Ammon's horn (tissue), 1 donor: ENCODE measurements at places on chromosomes 2 and 18.

DNA sequence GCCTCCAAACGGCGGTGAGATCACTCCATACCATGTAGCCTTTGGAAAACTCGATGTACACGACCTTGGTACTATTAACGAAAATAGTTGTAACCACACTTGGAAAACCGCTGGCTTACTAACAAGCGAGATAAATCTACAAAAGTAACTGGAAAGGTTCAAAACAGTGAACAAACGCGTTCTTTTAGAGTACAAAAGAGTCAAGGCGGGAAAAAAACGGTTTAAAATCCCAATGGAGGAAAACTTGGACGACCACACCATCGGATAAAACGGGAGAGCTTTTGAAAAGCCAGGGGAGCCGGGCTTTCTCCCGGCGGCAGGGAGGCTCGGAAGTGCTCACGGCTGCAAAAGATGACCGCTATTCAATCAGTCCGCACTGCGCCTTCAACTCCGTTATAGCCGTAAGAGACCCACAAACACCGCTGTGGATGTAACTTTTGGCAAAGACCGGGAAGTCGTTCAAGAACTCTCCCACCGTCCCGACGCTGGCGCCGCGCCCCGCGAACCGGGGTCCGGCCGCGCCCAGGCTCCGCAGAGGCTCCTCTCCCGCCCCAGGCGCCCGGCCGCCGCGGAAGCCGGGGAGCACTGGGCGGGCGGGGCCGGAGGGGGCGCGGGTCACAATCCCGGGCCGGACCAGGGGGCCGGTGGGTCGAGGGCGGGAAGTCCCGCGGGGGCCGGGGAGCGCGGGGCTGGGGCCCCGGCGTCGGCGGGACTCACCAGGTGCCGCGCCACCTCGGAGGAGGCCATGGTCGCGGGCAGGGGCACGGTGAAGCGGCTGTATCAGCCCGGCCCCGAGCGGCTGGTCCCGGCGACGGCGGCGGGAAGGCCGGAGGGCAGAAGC is 465 bp downstream of the SEPTIN10 start:
- peak; percentile 39 for DNase-seq

DNA sequence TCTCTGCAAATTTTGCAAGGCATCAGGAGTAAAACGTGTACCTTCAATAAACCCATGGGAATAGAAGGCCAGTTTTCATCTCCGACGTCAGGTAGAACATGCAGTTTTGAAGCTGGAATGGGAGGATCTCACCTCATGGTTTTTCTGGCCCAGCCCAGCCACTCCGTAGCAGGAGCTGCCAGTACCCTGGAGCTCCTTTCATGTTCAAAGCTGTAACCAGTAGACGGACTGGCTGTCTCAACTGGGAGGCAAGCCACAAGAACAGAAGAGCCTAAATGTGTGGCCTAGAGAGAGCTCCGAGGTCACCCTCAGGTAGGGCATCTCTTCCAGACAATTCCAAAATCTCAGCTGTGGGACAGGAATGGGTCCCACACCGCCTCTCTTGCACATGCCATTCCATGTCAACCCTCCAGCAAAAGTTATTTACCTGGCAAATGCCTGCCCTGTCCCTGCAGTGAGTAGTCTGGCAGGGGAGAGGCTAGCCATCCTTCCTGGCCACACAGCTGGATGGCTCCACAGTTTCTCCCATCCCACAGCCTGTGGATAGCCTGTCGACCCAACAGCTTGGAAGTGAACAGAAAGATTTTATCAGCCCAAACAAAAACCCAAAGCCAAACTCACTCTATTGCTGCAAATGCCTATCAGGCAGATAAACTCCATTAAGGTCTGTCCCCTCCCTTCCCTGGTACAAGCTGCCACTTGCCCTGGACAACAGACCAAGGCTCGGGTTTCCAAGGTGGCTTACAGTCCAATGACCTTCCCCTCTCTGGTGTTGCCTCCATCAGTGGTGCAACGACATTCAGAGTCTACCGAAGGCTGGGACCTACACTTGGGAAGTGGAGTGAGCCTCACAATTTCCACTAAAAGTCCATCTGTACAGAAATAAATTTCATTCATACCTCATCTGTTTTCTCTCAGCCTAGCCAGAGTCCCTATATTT is 27.8 kb downstream of the CRACDL start:
- no peak for DNase-seq

- no peak for DNase-seq
Measured at GRCh38 chr2:236644502-236644911, 74.9 kb downstream of the ACKR3 start.

GRCh38 chr2:233926806-233927205 is 9.6 kb downstream of the TRPM8 start:
- DNase-seq: no peak

GRCh38 chr2:41869542-41870264 is 178.1 kb upstream of the PKDCC start:
- DNase-seq: peak; percentile 84
